ENCODE measurements at places on chromosomes 1 and 21. TPM values are rescaled to one million over a fixed set of nuclear protein-coding genes. Genes with fewer than 3 reads are reported as not detected.
A peak's percentile ranks its signal among the peaks of the same experiment; 100 is the strongest.

Gene TRABD2B
- total RNA-seq, result 0.46 TPM

Gene PPFIA4
- 11.6 TPM for total RNA-seq

Gene SPATA21
- not detected for total RNA-seq

Gene OR2G6
- total RNA-seq, result not detected

Gene OR2M3
- not detected for total RNA-seq

- DNase-seq, result no peak
These were observed 88.4 kb upstream of the CSF3R start for GRCh38 chr1:36571106-36571505.

GRCh38 chr1:240306673-240307072 is 215.0 kb downstream of the FMN2 start:
- no peak for DNase-seq

GRCh38 chr1:102970496-102971078 is 137.7 kb downstream of the COL11A1 start:
- DNase-seq, result peak; percentile 18

DNA sequence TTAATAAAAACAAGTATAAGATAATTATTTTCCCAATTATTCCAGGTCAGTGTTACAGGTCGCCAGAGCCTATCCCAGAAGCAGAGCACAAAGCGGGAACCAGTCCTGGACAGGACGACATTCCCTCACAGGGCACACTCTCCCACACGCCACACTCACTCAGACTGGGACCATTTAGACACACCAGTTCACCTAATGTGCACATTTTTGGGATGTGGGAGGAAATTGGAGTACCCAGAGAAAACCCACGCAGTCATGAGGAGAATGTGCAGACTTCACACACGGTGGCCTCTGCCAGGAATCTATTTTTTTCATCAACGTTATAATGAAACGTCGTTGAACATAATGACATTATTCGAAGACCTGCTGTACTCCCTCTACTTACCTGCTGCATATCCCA is 20.5 kb upstream of the NRDC start:
- DNase-seq, result no peak

DNA sequence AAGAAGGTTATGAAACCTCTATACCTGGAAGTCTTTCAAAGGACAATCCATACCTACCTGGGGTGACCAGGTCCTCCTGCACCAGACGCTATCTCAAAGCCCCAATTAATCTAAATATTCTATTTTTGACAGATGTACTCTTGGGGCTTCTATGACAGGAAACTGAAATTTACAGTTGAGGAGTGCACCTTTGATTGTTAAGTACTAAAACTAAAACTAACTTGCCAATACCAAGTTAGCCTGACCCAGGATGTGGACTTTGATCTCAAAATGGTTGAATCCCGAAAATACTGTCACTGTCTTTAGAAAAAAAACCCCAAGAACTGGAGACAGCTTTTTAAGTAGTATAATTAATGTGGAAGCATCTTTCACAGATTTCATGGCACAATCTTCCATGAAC is 162.4 kb downstream of the TTLL7 start:
- DNase-seq, result no peak

GRCh38 chr1:225882694-225883615 is 775 bp upstream of the TMEM63A start:
- DNase-seq, result no peak

DNA sequence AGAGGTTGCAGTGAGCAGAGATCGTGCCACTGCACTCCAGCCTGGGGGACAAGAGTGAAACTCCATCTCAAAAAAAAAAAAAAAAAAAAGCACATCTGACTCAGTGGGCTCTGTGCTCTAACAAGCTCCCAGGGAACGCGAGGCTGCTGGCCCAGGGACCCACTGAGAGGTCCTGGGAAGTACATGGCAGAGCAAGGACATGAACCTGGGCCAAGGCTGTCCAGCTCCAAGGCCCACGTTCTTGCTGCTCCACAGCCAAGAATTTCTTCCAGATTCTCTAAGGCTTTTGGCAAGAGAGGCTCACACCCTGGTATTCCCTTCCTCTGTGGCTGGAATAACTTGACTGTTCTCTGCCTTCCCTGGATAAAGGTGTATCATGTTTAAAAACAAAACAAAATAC is 15.4 kb upstream of the AGTRAP start:
- DNase-seq, result no peak

GRCh38 chr21:14797543-14797942 is 251.4 kb upstream of the SAMSN1 start:
- DNase-seq, result no peak

DNA sequence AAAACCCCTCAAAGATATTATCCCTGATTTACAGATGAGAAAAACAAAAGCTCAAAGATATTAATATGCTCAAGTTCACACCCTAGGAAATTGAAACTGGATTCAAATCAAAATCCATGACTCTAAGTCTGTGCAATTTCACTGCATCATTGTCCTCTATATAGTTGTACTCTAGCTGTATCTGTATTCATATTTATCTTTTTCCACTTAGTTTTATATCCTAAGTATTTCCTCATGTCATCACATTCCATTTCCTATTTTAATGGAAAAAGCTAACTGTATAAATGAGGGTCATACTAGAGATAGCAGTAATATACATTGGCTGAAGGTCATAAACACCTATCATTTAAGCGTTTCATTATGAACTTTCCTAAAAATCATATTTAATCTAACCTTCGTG is 42.2 kb upstream of the RALGPS2 start:
- DNase-seq, result no peak

DNA sequence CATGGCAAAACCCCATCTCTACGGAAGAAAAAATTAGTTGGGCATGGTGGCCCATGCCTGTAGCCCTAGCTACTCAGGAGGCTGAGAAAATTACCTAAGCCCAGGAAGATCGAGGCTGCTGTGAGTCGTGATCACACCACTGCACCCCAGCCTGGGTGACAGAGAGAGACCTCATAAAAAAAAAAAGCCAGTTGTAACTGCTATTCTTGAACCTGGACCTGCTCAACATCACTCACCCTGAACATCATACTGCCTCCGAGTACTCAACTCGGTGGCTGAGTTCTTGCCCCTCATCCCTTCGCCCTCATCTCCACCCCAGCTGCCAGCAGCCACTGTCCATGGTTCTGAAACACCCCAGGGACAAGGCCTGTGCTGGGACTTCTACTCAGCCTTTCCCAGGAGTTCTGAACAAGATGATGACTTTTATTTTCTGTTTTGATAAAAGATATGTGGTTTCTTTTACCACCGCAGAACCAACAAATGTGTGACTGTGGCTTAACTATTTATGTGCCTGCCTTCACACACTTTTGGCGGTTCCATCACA is 5.4 kb upstream of the DISP3 start:
- DNase-seq, result no peak

DNA sequence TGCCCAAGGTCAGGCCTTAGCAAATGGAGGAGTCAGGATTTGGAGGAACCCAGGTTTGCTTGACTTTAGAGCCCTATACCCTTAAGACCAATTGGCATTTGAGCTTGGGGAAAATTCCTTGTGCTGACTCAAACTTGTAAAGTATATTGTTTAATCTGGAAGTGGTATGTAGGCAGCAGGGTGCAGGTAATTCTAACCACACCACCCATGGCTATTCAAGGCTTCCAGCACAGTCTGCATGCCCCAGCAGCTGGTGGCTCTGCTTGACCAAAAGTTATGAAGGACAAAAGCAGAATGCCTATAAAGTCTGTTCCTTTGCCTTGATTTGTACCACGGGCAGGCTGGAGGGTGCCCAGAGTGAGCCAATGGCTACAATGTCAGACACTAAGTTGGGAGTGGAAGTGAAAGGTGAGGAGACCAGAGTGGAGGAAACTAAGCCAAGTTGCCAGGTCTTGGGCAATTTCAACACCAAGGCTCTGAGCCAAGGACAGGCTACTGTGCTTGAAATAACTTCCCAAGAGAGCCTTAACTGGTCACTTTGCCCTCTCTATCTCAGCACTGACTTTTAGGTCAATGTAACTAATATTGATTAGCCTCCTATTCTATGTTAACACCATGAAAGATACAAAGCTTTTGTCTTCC is 4.7 kb upstream of the G0S2 start:
- DNase-seq, result no peak

GRCh38 chr1:213054733-213055591 is 3.9 kb downstream of the RPS6KC1 start:
- DNase-seq, result no peak

GRCh38 chr1:193555662-193556441 is 369.4 kb upstream of the B3GALT2 start:
- no peak for DNase-seq

- DNase-seq, result no peak
These were observed 31.7 kb downstream of the LAMB3 start for GRCh38 chr1:209620487-209620884.

DNA sequence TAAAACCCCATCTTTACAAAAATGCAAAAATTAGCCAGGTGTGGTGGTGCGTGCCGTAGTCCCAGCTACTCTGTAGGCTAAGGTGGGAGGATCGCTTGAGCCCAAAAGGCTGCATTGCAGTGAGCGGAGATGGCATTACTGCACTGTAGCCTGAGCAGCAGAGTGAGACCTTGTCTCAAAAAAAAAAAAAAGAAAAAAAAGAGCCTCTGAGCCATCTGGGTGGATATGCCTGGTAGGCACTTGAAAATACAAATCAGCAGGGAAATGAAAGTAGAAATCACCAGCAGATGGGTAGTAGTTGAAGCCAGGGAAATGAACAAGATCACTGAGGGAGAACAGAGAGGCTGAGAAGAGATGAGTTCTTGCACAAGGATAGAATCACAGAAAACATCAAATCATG is 131.0 kb upstream of the HMCN1 start:
- no peak for DNase-seq

DNA sequence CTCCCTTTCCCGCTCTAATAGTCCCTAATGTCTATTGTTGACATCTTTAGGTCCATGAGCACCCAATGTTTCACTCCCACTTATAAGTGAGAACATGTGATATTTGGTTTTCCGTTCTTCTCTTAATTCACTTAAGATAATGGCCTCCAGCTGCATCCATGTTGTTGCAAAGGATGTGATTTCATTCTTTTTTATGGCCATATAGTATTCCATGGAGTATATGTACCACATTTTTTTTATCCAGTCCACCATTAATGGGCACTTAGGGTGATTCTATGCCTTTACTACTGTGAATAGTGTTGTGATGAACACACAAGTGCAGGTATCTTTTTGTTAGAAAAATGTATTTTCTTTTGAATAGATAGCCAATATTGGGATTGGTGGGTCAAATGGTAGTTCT is 126.0 kb upstream of the RAB3GAP2 start:
- DNase-seq, result no peak
